HL-60 (cell line): ENCODE measurements at places on chromosomes 3 and 15.

- DNase-seq: no peak
Observed at GRCh38 chr3:46266598-46266997, 24.3 kb downstream of the CCR3 start.

- no peak for DNase-seq
Observed at GRCh38 chr3:66338927-66339326, 118.1 kb downstream of the SLC25A26 start.

GRCh38 chr15:95825671-95826411 is 504.7 kb upstream of the NR2F2 start:
- DNase-seq: no peak

GRCh38 chr15:40955930-40956540 is 2.8 kb downstream of the CHAC1 start:
- DNase-seq: no peak

DNA sequence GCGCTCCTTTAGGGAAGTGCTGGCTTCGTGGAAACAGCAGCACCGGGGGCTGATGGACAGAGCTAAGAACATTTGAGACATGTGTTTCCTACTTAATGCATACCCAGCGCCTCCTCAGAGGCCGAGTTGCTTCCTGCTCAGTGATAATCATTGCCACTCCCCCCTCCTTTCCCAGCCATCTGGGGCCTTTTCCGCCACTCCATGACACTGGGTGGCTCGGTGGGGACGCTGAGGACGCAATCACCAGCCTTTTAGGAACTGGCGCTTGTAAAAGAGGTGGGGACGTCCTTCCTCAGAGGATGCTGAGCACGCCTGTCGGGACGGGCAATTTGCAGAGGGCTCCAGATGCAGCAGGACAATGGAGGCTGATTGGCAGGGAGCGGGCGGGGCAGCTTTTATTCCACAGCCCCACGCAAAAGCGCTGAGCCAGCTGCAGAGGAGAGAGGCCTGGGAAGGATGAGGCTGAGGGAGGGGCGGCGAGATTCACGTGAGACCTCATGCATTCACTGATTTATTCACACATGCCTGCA is 22.2 kb upstream of the IQSEC1 start:
- DNase-seq: no peak

GRCh38 chr3:163018067-163018466 is 1521.5 kb downstream of the OTOL1 start:
- DNase-seq: no peak

GRCh38 chr3:132623646-132624045 is 26.6 kb downstream of the ACKR4 start:
- DNase-seq: no peak

DNA sequence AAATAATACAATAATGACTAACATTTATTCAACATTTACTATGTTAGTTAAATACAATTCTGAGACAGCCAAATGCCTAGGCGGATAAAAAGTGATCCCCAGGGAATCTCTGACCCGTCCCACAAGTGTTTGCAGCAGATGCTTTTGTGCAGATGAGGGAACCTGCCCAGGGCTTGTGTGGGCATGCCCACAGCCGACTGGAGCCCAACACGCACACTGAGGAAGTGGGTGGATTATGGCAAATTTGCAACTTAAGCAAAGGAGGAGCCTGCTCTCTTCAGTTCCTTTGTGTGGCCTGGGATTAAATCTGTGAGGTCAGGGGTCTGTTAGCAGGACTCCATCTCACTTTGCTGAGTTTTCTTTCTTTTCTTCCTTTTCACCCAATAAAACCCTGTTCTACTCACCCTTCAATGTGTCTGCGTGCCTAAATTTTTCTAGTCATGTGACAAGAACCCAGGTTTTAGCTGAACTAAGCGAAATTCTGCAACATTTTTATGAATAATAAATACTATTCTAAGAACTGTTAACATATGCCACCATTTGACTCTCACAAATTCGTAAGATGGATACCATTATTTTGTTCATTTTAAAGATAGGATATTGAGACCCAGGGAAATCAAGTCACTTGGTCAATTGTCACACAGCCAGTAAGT is 13.9 kb upstream of the RTP1 start:
- no peak for DNase-seq

DNA sequence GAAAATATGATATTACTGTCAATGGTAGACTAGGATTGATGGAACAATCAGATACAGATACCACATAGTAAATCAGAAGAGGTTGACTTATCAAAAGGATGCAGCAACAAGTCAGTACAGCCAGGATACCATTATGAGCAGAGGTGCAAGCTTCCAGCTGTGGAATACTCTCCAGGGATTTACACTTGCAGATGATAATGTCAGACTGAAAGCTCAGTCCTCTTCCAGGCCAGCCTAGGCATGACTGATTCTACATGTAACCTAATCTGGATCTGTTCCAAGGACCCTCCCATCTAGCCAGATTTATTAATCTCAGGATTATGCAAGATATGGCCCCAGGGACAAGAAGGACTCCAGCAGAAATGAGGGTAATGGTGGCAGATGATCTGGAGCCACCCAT is 8.2 kb downstream of the FILIP1L start:
- DNase-seq: no peak

- no peak for DNase-seq
Observed at GRCh38 chr3:52930748-52931147, 33.4 kb upstream of the STIMATE start.

DNA sequence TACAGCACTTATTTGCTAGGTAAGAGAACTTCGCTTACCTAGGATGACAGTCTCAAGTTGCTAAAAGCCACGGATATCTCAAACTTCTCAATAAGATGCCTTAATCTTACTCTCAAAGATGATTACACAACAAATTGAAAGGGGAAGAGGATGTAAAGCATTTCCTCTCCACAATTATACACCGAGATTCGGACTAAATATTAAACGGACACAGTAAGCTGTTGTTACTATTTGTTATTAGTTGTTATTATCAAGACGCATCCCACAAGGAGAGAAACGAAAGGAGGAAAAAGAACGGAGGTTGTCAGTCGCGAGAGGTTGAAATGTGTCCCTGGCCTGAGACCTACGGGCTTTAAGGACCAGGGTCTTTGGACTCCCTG is 660 bp downstream of the ZNF106 start:
- DNase-seq: no peak

- no peak for DNase-seq
Observed at GRCh38 chr15:70250208-70251201, 152.8 kb upstream of the TLE3 start.

DNA sequence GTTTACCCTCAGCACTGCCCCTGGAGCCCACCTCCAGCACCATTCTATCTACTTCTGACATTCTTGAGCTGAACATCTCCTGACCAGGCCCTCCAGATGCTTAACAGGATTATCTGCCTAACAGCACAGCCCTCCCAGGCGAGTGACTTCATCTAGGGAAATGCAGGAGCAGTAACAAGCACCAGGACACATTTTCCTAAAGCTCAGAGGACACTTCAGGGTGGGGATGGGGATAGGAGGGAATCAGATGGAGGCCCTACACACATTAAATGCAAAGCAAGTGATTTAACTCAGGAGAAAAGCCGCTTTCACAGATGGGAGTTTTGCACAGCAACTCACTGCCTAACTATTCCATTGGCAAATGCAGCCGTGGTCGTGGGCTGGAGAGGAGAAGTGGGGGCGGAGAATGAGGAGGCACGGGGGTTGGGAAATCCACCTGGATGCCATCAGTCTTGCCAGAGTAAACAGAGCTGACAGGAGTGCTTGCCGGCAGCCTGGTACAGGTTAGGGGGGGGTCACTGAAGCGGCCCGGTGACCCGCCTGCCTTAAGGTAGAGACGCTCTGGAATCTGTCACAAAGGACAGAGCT is 21.3 kb upstream of the BNC1 start:
- no peak for DNase-seq

GRCh38 chr15:65085990-65086679 is 9.6 kb downstream of the KBTBD13 start:
- DNase-seq: no peak

- peak; percentile 11 for DNase-seq
Observed at GRCh38 chr15:99123713-99124451, 19.0 kb downstream of the SYNM start.

- DNase-seq: no peak
Observed at GRCh38 chr3:83769791-83770663, 1188.8 kb upstream of the CADM2 start.

GRCh38 chr15:59444081-59444835 is 6.3 kb downstream of the FAM81A start:
- DNase-seq: no peak

GRCh38 chr15:88196961-88197360 is 59.6 kb downstream of the NTRK3 start:
- DNase-seq: no peak

- no peak for DNase-seq
Observed at GRCh38 chr3:53671961-53672299, 174.3 kb downstream of the CHDH start.

GRCh38 chr3:161409069-161409468 is 37.8 kb upstream of the SPTSSB start:
- DNase-seq: peak; percentile 16

GRCh38 chr3:188471723-188472122 is 317.8 kb downstream of the LPP start:
- no peak for DNase-seq

- DNase-seq: no peak
Observed at GRCh38 chr3:171480526-171480925, 20.3 kb upstream of the TNIK start.

- DNase-seq: no peak
Observed at GRCh38 chr3:8524656-8525399, 23.2 kb downstream of the LMCD1 start.

- no peak for DNase-seq
Observed at GRCh38 chr15:96802611-96803255, 472.2 kb downstream of the NR2F2 start.

DNA sequence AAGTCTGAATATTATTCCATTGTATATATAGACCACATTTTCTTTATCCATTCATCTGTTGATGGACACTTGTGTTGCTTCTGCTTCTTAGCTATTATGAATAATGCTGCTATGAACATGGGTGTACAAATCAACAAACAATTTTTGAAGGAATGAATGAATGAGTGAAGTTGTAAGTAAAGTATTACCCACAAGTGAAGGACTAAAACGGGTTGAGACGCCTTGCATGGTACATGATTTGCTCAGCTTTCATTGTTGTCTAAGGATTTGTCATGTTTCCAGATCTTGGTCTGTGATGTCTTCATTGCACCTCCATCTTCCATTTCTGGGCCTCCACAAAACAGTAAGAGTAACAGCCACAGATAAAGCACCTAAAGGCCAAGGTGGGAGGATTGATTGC is 20.5 kb downstream of the IFT122 start:
- DNase-seq: no peak

DNA sequence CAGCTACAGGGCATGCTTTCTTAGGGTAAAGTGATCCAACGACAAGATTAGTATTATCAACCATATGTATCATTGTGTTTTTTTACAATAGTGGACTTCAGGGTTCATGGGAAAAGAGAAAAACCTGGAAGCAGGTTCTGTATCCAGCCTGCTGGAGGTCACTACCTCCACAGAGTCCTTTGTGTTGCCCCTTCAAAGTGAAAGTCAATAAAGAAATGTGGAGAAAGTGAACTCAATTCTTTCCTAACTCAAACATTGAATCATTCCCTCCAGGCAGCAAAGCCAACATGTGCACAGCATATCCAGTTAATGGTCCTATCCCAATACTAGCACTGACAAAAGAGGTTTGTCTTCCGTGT is 45.4 kb downstream of the FGF7 start:
- no peak for DNase-seq

GRCh38 chr3:72520690-72521308 is 327.4 kb downstream of the SHQ1 start:
- DNase-seq: no peak

DNA sequence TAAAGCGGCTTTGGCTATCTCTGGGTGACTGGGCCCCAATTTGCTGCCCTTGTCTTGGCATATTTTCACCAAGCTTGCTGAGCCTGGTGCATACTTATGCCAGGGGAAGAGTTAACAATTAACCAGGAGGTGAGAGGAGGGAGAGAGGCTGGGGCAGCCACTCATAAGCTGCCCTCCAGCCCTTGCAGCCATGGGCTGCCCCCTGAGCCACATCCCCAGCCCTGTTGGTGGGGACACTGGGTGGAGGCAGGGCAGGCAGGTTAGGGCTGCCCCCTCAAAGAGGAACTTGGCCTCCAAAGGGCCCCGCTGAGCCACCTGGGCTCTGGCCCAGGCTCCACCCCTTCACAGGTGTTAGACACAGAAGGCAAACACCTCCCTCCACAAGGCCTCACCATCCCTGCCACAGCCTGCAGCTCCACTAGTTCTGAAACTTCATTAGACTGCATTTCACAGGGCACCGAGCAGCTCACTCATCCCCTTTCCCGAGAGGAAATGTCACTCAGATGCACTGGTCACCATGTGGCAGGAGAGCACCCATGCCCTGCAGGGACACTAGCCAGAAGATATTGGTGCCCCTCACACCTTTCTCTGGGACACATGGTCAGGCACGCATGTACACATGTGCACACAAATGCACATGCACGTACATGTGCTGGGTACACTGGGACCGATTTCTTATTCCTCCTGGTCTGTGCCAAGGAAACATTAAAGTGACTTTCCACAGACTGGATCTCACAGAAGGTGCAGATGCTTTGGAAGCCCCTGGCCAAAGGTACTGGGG is 20.2 kb downstream of the AMOTL2 start:
- no peak for DNase-seq

DNA sequence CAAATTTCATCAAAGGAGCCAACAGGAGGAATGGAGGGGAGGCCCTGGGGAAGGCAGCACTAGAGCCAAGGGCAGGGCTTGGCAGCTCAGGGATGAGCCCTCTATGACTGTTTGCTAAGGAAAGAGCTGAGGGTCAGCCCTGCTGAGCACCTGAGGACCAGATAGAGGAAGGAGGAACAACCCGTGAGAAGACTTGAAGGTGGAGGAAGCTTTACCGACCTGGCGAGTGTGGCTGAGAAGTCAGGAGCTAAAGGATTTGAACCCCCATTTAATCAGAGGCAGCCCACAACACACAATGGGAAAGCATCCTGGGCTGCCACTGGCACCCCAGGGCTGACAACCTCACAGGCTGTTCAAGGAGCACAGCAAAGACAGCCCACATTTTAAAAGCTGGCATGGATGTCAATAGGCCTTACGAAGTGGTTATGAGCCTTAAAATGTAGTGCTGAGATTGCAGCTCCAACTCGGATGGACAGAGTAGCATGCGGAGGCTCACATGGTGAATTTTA is 20.7 kb upstream of the LRRC2 start:
- no peak for DNase-seq

DNA sequence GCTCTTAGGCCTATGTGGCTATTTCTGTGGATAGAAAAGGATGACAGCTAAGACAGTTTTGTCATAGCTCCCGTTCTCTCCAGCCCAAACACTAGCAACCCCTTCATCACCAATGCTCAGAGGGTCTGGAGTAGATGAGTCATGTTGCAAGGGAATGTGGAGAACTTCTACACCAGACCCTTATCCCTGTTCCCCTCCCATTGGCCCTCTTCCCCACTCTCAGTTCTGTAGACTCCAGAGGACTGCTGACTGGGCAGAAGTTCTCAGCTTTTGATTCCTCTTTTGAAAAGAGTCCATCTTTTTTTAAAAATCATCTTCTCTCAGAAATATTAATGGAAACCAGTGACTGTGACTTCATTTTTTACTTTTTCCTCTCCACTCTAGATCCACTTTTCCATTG is 2.4 kb upstream of the MYZAP start:
- DNase-seq: no peak
